ENCODE measurements at places on chromosomes 5 and 9.

GRCh38 chr9:114798780-114799427 lies 6.9 kb downstream of the TNFSF15 start:
- no peak for DNase-seq

- DNase-seq: no peak
Measured at GRCh38 chr5:32446630-32447029, 2.1 kb upstream of the ZFR start.

DNA sequence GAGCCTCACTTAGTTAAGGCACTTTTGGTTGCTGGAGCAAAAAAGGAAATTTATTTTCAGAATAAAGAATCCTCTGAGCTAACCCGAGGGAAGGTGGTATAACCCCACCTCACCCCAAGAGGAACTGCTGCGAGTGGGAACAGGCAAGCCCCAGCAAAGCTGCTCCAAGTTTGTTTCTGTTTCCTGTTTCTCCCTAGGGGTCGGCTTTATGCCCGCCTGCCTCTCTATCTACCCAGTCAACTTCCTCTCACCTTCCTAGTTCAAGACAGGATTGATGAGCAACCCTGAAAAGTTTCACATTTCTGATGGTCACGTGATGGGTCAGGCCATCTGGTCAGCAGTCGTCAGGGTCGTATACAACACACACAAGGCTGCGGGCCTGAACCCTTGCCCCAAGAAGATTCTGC lies 31.1 kb downstream of the TRIO start:
- DNase-seq: no peak

GRCh38 chr5:143194206-143194605 lies 209.3 kb downstream of the NR3C1 start:
- DNase-seq: no peak
